ENCODE measurements at places on chromosomes 3 and 15. TPM values are rescaled to one million over a fixed set of nuclear protein-coding genes. Genes with fewer than 3 reads are reported as not detected.

The PATL2 gene
- 0.30 TPM for total RNA-seq

The HTR3E gene
- not detected for total RNA-seq

- no peak for DNase-seq
Measured at GRCh38 chr15:78389738-78390137, 48.3 kb upstream of the IREB2 start.

The DPPA2 gene
- not detected for total RNA-seq

The ZMYND10 gene
- total RNA-seq: 1.7 TPM

The AAGAB gene
- total RNA-seq: 23.9 TPM

DNA sequence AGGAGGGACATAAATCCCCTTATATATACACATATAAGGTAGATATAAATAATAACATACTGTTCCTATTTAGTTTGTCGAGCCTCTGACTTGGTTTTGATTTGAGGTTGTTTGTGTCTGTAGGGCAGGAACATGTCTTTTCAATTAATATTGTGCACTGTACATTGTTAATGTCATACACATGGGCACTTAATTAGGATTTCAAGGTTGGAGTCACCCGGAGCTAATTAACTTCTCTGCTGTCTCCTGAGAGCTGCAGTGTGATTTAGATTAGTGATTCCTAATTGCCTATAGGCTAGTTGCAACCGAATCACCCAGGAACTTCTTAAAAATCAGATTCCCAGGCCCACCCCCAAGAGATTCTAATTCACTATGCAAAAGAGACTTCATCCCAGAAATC lies 50.4 kb upstream of the FILIP1L start:
- DNase-seq: no peak

- DNase-seq: no peak
Measured at GRCh38 chr3:87336761-87337160, 60.4 kb upstream of the POU1F1 start.
